ENCODE measurements at places on chromosomes 6 and 20.

DNA sequence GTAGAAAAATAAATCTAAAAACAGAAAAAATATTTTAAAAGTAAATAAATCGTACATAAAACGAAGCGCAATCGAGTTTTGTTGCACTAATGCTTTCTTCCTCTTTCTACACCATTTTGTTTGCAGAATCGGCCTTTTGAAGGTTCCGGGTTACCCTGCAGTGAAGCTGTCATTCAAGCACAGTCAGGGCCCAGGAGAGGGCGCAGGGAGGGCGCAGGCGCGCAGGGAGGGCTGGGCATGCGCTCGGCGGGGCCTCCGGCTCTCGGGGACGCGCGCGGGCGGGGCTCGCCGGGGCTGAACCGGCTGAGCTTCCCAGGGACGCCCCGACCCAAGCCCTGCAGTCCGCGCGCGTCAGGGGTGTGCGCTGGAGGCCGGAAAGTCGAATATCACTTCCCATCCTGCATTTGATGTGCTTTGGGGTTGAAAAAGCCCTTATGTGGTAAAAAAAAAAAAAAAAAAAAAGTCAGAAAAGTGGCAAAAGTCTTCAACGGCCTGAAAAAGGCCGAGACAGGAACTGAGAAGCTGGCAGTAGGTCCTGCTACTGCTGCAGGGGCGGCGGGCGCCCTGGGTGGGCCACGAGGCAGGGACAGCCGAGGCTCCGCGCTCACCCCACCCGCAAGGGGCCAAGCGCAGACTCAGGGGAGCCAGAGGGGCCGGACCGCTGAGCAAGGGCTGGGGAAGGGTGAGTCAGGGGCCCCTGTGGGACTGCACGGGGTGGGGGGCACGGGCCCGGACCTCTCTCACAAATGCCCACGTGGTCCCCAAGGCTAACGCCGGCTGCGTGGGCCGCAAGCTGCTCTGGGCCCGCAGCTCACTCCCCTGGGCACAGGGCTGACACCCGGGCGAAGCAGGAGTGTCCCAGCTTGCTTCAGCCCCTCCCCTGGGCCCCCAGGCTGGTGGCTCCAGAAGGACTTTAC lies 40.5 kb downstream of the THBS2 start:
- DNase-seq: peak; percentile 94

DNA sequence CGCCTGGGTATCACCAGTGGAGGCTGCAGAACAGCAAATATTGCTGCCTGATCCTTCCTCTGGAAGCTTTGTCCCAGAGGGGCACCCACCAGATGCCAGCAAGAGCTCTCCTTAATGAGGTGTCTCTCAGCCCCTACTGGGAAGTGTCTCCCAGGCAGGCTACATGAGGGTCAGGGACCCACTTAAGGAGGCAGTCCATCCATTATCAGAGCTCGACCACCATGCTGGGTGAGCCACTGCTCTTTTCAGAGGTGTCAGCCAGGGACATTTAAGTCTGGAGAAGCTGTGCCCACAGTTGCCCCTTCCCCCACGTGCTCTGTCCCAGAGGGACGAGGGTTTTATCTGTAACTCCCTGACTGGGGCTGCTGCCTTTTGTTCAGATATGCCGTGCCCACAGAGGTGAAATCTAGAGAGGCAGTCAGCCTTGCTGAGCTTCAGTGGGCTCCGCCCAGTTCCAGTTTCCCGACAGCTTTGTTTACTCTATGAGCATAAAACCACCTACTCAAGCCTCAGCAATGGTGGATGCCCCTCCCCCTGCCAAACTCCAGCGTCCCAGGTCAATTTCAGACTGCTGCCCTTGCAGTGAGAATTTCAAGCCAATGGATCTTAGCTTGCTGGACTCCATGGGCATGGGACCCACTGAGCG lies 25.9 kb upstream of the AIG1 start:
- DNase-seq: no peak

DNA sequence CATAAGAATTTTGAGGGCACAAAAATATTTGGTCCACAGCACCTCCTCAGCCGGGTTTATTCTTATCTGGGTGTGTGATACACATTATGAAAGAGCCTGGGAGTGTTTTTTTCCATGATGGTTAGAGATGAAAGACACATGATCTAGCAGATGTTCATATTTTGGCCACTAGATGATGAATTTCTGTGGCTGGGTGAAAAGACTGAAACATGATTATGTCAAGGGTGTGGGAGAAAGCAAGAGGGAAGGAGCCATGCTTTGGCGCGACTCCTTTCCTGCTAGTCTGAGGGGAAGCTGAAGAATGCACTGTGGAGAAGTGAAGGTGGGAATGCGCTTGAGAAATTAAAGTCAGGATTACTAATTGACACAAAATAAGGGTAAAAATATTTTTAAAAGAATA lies 102.3 kb downstream of the SH3BGRL2 start:
- DNase-seq: no peak

- DNase-seq: no peak
Measured at GRCh38 chr6:22411376-22412105, 114.7 kb upstream of the PRL start.

- no peak for DNase-seq
Measured at GRCh38 chr6:21478883-21479539, 114.5 kb upstream of the SOX4 start.

DNA sequence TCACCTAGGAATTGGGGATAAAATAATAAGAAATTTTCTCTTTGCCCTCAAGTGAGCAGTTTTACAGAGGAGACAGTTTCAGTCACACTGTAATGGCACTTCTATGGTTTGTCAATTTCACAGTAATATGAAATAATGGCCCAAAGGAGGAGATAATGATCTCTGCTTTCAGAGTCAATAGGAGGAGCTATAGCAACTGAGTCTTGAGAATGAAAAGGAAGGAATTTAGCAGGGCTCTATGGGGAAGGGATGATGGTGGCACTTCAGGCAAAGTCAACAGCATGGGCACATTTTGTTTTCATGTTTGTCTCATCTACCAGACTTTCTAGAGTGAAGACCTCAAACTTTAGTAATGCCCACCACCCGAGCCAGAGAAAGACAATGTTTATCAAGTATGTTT lies 138.3 kb upstream of the HMGN3 start:
- no peak for DNase-seq

DNA sequence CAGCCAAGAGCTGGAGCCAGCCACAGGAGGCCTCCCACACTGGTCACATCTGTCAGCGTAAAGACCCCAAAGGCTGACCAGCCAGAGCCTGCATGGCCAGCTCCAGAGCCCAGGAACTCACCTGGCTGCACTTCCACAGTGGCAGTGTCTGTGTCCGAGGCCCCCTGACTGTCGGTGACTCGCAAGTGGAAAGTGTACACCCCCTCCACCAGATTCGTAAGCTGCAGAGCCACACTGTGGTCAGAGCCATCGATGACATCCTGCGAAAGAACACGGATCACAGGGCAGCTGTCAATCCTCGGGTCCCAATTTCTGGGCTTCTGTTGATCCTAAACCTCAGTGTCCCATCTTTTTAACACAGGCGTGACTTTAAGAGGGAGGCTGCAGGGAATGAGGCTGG lies 69.3 kb downstream of the ALDH5A1 start:
- DNase-seq: no peak

- no peak for DNase-seq
Measured at GRCh38 chr6:27187231-27188060, 60.1 kb upstream of the PRSS16 start.

- peak; percentile 73 for DNase-seq
Measured at GRCh38 chr6:83430611-83431544, at the start of gene ME1. Gene ME1 (minus strand): TSS chr6:83431051. CDS start chr6:83430954, 97 bp downstream.

DNA sequence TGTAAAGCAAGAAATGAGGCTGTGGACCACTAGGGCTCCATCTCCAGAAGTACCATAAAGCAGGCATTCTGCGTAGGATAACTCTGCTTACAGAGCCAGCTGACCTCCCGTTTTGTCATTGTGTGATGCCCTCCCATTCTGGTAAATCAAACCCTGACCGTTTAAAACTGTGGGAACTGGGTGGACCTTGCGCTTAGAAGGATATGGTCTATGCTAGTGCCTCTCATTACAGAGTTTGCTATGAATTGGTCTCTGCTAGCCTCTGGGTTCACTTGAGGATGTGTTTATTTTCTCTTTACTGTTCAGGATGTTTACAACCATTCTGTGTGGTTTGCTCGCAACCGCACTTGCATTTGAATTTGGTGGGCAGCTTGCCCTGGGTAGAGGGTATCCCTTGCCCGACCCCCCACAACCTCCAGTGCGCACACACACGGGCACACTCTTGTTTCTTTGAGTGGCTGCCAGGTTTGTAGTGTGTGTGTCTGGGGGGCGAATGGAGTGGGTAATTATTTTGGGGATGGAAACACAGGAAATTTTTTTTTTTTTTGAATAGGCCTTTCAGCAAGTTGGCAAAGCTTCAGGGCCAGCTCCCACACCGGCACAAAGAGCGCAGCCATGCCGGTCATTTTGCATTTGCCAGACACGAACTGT lies 198.3 kb downstream of the JARID2 start:
- no peak for DNase-seq

GRCh38 chr20:35237486-35237885 lies 11.0 kb downstream of the MMP24 start:
- DNase-seq: no peak

DNA sequence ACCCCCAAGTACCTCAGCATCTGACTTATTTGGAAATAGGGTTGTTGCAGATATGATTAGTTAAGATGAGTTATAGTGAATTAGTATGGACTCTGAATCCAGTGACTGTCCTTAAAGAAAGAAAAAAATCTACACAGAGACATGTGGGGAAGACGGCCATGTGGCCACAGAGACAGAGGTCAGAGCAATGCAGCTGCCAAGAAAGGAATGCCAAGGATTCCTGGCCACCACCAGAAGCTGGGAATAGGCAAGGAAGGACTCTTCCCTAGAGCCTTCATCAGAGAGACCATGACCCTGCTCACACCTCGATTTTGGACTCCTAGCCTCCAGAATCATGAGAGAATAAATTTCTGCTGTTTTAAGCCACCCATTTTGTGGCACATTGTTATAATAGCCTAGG lies 81.8 kb downstream of the FYN start:
- no peak for DNase-seq

- no peak for DNase-seq
Measured at GRCh38 chr6:11366183-11366933, 133.9 kb upstream of the NEDD9 start.

DNA sequence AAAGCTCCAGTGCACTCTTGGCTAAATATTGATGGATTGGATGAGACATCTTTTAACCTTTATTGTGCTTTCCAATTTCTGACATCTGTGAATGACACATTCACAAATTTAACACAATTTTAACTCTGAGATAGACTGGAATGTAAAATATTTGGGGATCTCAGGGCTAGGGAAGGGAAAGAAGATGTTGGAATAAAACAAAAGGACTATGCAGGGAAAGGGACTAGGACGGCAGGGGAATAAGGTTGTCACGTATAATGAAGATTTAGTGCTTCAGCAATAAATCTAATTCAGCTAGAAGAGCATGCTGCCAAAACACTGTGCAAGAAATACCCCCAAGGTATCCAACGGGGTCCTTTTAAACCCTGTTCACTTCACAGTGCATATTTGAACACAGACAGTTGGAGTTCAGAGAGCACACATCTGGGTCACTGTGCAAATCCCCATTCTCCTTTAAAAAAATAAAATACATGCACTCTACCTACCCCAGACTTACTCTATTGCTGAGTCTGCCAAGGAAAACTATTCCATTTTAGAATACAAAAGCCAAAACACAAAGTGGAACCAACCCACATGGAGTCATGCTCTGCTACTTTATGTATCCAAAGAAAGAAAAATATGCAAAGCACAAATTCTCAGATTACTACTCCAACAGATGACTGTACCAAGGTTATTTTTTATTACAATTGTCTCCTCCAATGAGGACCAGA lies 151.0 kb upstream of the RSPO3 start:
- no peak for DNase-seq

DNA sequence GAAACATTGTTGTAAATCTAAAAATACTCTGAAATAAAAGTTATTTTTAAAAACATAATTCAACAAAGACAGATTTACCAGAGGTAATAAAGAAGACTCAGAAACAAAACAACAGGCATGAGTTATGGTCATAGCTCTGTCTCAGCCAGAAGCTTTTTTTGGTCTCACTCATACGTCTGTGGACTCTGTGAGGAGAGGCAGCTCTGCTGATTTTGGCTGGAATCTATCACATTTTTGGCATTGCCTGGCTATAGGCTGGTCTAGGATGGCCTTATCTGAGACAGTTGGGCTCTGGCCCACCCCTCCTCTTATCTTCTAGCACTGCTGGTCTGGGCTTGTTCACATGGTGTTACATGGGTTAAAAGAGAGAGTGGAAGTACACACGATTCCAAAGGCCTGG lies 514.0 kb upstream of the BTBD3 start:
- DNase-seq: no peak

DNA sequence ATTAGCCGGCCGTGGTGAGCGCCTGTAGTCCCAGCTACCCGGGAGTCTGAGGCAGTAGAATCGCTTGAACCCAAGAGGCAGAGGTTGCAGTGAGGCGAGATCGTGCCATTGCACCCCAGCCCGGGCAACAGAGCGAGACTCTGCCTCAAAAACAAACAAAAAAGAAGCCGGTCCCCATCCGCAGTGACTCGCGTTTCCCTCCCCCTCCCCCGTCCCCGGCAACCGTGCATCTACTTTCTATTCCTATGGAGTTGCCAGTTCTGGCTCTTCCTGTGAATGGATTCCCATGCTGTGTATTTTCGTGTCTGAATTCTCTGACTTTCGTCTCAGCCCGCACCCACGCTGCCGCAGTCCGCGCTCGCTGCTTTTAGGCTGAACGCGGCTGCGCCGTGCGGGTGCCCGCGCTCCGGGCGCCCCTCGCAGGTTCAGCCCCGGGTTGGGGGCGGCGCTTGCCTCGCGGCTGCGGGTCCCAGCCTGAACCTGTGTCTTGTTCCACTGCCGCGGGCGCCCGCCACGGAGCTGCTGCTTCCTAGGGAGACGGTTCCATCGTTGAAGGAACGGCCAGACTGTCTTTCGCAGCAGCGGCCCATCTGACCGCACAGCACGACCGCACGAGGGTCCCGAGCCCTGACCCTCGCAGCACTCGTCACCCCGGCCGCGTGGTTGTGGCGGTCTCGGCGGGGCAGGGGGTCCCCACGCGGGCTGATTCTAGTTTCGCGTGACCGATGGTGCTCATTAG lies 1.1 kb upstream of the MRGBP start:
- peak; percentile 73 for DNase-seq

- DNase-seq: no peak
Measured at GRCh38 chr20:48999890-49000870, 45.9 kb upstream of the CSE1L start.

DNA sequence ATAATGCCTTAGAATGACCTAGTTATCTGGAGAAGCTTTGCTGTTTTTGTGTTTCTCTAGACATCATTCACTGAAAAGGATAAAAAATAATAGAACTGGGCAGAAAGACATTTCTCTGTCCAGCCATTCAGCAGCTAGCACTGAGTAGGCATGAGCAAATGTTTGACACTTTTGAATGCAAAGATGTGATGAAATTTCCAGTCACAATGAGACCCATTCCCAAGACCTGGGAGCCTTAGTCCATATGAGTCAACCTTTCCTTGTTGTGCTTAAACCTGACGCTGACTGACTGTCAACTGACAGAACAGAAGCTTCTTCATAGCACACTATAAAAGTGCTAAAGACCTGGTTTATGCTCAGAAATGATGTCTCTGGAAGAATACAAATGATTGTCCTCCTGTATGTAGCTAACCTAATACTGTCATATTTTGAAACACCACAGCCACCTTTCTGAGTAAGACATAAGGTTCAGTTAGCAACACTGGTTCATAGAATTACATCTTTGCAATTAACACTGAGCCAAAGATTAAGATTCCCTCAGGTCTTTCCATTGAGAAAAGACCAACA lies 17.1 kb downstream of the RALGAPA2 start:
- no peak for DNase-seq

- no peak for DNase-seq
Measured at GRCh38 chr6:148203281-148203925, 139.2 kb upstream of the SASH1 start.
